ENCODE measurements at places on chromosomes 16 and 17.

GRCh38 chr17:15442311-15443180, 24.9 kb downstream of the CDRT4 start:
- no peak for DNase-seq

GRCh38 chr17:49162866-49163265, 30.3 kb downstream of the B4GALNT2 start:
- no peak for DNase-seq

DNA sequence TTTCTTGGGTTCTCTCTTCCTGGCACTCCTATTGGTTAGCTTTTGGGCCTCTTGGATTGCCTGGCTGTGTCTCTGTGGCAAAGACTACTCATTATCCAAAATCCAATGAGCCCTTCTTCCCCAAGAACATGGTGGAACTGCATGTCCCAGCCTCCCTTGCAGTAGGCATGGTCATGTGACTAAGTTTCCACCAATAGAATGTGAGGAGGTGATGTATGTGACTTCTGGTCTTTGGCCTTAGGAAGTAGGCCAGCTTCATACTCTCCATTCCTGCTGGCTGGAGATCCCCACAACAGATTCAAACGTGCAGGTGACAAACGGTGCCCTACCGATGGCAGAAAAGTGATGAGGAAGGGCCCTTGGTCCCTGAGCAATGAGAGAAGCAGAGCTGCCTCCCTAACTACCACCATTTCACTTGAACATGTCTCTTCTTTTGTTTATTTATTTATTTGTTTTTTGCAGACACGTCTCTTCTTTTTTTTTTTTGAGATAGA, 17.3 kb upstream of the SPN start:
- no peak for DNase-seq

DNA sequence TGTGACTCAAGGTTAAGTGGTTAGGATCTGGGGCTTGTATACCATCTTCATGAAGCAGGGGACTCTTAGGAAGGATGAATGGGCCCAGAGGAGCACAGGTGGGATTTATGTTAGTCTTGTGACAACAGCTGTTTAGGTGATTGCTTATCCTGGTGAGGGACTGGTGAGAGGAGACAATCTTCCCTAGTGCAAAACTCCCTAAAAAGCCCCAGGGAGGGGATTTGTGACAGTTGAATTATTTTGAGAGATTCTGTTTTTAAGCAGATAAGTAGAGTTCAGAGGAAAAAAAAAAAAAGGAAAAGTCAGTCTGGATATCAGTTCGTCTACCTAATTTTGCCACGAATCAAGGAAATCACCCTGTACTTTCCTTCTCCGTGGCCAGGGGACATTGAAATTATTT, 35.1 kb upstream of the SEC14L1 start:
- no peak for DNase-seq
